ENCODE measurements at places on chromosomes 4 and X.

DNA sequence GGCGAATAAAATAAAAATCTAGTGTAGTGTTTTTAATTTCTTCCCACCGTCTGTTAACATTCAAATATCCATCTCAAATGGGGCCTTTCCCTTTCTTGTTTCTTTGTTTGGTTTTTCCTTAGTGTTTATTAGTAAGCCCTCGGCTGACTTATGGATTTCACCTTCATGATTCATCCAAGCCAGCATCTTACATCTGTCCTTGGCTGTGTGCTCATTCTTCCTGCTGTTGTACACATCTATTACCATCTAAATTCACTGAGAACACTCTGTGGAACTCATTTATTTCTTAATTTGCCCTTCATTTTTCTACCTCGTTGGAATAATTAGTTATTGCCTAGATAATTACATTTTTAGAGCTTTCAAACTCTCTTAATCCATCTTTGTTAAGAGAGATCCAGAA lies 84.9 kb downstream of the SPCS3 start:
- H3K4me1 ChIP-seq, result no peaks in the 10 kb centered on the region
- no peak for DNase-seq
- no peaks in the 10 kb centered on the region for H3K36me3 ChIP-seq
- no peak overlapping the region for H3K27ac ChIP-seq
- no peaks in the 10 kb centered on the region for H3K27me3 ChIP-seq
- no peak overlapping the region for H3K4me3 ChIP-seq

DNA sequence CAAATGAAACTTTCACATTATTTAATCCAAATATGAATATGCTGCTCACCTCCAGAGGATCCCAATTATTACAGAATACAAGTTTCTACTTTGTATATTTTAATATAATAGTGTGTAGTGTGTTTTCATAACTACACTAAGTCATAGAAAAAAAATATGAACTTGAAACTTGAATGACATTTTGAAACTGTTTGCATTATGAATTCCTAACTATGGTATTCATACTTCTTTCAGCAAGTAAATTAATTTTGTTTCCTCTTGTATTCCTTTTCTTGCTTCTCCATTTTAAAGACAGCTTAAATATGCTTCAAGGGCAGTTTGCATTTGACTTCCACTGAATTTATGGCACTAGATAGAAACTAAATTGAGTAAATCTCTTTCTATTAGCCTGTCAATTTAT lies 177.1 kb downstream of the BMPR1B start:
- DNase-seq, result no peak
- H3K27ac ChIP-seq, result no peak overlapping the region
- H3K36me3 ChIP-seq, result no peaks in the 10 kb centered on the region
- no peaks in the 10 kb centered on the region for H3K4me1 ChIP-seq
- H3K27me3 ChIP-seq, result no peaks in the 10 kb centered on the region
- H3K4me3 ChIP-seq, result no peak overlapping the region

DNA sequence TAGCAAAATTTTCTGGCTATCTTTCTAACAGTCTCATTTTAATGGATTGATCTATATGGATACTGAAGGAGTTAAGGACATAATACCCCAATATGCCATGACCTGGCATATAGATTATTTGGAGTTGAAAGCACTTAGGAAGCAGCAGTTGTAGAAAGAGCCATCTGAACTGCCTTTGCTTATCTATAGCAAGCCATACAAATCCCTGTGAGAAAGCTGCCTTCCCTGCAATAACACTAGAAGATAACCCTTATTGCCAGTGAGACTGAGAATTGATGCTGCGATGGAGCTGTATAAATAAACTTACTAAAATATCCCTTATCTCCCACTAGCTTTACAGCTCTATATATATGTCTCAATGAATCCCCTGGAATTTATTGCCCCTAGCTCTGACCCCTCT lies 346.3 kb downstream of the TECRL start:
- H3K4me3 ChIP-seq, result no peak overlapping the region
- H3K36me3 ChIP-seq, result no peaks in the 10 kb centered on the region
- H3K27me3 ChIP-seq, result no peaks in the 10 kb centered on the region
- DNase-seq, result no peak
- no peak overlapping the region for H3K27ac ChIP-seq
- no peaks in the 10 kb centered on the region for H3K4me1 ChIP-seq

DNA sequence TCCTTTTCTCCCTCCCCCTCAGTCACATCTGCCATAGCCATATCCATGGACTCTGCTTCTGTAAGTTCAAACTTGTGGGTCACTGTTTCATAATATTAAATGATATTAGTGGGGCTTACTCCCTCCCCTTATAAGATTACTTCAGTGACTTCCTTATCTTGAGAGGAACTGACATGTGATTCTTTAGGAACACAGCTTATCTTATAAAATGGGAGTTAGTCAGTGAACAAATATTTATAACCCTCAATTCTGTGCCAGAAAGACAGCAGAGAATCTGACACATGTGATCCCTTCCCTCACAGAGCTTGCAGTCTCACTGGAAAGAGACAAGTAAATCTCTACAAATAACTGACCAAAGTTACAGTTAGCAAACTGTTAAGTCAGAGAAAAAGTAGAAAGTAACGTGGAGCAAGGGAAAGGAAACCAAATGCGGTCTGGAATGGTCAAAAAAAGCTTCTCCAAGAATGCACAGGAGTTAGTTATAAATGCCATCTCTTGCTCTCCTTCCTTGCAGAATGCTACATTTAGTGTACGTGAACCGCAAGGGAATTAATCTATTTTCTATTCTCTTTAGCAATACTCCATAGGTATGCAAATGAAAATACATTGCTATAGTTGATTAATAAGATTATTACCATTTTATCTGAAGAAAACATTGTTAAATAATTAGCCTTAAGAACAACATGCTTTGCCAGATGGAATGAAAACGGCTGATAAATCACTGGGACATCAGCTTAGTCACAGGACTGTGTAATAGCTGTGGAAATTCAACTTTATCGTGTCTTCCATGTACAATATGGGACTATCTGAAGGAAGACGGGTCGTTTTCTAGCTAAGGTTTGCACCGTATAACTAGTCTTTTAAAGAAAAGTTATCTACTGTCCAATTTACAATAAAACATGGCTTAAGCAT lies 29.0 kb downstream of the SGMS2 start:
- H3K27me3 ChIP-seq, result peaks cover 3% of the 10 kb centered on the region
- DNase-seq, result no peak
- peaks cover 13% of the 10 kb centered on the region for H3K4me1 ChIP-seq
- no peak overlapping the region for H3K4me3 ChIP-seq
- no peak overlapping the region for H3K27ac ChIP-seq

DNA sequence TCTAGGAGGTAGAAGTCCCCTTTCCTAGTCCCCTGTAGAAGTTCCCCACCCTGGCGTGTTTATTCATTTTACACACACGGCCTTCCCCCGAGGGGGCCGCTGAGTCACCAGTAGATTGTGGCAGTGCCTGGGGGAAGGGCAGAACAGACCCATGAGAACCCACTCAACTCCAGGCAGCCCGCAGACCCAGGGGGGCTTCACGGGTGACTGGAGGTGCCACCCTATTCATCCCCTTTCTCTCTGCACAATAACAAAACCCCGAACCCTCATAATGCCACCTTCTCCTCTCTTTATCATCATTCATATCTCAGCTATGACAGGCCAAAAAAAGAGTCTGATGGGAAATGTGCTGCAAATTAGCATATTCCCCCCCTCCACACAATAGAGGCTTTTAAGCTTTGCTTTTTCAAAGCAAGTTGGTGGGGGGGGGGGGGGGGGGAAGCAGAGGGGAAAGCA lies 20.4 kb upstream of the GPM6B start:
- no peaks in the 10 kb centered on the region for H3K36me3 ChIP-seq
- peaks cover 7% of the 10 kb centered on the region for H3K4me1 ChIP-seq
- H3K27me3 ChIP-seq, result no peaks in the 10 kb centered on the region
- H3K27ac ChIP-seq, result no peak overlapping the region

GRCh38 chr4:113051361-113051760 lies 1.9 kb downstream of the ANK2 start:
- H3K27me3 ChIP-seq, result peaks cover 9% of the 10 kb centered on the region
- no peaks in the 10 kb centered on the region for H3K36me3 ChIP-seq
- no peak for DNase-seq
- no peak overlapping the region for H3K27ac ChIP-seq
- H3K4me3 ChIP-seq, result no peak overlapping the region
- no peaks in the 10 kb centered on the region for H3K4me1 ChIP-seq

GRCh38 chr4:25792200-25792791 lies 70.5 kb downstream of the SEL1L3 start:
- H3K27me3 ChIP-seq, result no peaks in the 10 kb centered on the region
- H3K27ac ChIP-seq, result no peak overlapping the region
- peaks cover 41% of the 10 kb centered on the region for H3K36me3 ChIP-seq
- H3K4me3 ChIP-seq, result no peak overlapping the region
